ELR (cell line): ENCODE measurements at places on chromosomes 2 and 18.

GRCh38 chr2:222423632-222424275 is 589 bp upstream of the SGPP2 start:
- DNase-seq: no peak

GRCh38 chr2:102606353-102606752 is 13.0 kb upstream of the SLC9A2 start:
- DNase-seq: no peak

DNA sequence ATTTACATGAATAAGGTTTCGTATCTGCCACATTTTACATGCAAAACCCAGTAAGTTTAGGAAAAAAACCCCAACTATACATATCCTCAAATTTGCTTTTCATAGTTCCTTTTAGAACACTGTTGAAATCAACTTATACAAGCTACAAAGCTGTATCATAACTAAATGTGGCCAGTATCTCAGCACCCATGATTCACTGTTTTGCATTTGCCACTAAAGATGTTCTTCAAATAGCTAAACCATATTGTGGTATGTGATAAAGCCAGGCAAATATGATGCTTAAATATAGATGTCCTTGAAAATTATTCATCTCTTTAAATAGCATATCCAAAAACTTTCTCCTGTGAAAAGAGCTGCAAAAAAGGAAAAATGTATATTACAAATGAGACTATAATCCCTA is 29.9 kb downstream of the ROCK2 start:
- no peak for DNase-seq

GRCh38 chr2:36655453-36655852 is 41.1 kb upstream of the VIT start:
- peak; percentile 63 for DNase-seq

GRCh38 chr2:239824046-239824694 is 201.0 kb downstream of the NDUFA10 start:
- peak; percentile 15 for DNase-seq

DNA sequence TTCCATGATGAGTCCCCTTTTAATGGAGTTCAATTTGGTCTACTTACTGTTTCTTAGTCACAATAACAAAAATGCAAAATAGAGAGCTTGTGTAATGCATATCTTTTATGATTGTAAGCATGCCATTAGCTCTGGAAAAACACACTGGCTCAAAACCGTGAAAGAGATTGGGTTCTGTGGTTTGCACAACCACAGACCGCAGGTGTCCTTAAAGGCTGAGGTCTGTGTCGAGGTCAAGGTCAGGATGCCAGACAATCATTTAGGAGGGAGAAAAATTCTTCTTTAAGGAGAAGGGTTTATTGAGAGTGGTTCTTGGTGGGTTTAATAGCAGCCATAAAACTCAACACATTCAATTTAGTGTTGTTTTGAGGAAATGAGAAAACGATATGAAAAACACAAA is 487.2 kb downstream of the GALR1 start:
- no peak for DNase-seq

DNA sequence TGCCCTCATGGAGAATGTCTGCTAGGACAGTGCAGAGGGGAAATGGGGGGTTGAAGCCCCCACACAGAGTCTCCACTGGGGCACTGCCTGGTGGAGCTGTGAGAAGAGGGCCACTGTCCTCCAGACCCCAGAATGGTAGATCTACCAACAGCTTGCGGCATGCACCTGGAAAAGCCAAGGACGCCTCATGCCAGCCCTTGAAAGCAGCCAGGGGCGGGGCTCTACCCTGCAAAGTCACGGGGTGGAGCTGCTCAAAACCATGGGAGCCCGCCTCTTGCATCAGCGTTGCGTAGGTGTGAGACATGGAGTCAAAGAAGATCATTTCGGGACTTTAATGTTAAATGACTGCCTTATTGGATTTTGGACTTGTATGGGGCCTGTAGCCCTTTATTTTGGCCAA is 157.6 kb downstream of the DSEL start:
- no peak for DNase-seq

GRCh38 chr2:172586245-172586891 is 30.5 kb downstream of the PDK1 start:
- no peak for DNase-seq

DNA sequence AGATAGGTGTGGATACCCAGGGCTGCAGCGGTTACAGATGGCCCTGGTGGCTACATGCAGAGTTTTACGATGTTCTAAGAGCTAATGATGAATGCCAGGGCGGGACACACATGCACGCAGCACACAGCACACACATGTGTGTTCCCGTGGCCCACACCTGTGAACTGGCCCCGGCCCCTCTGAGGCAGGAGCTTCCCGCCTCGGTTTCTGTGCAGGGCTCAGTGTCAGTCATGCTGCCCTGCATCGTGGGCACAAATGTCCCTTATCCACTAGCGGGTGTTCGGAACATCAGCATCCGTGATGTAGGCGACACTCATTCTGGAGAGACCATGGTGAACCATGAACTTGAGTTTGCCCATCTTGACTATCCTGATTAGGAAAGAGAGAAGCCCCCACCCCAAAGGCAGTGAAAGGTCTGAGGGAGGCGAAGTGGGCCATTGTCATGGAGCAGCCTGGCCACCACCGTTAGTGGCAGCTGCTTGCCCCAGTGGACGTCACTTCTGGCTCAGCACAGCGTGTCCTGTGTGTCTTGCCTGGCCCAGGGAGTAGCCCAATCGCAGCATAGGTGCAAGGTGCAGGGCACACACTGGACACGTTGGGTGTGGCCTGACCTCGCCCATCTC is 43.8 kb downstream of the DCDC2C start:
- DNase-seq: no peak

GRCh38 chr2:223995569-223995968 is 38.3 kb downstream of the MRPL44 start:
- DNase-seq: peak; percentile 62

- DNase-seq: no peak
Measured at GRCh38 chr2:14137643-14138042, 494.9 kb upstream of the LRATD1 start.

DNA sequence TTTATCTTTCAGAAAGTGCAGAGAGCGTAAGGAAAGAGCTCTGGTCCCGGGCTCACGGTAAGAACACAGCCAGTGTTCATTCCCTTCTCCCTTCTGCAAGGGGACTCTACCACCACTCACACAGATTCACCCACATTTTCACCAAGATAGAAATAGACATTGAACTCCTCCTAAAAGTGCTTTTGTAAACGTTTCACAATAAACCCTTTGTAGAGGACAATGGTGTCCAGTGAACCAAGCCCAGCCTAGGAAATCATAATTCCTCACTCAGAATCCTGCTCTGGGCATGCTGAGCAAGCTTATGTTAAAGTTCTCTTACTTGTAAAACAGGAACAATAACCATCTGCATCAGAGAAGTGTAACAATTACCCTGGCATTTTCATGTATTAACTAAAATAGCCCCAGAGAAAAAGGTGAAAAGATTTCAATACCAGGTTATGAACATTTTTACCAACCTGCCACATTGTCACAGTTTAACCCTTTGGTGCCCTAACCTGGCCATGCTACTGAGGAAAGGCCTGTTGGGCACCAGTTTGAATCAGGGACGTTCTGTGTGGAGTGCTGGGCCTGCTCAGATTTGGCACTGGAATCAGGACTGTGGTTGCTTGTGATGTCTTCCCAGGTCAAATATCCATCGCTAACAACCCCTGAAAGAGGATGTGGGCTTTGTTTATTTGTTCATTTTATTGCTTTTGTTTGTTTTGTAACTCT is 22.5 kb upstream of the NDUFV2 start:
- no peak for DNase-seq

- DNase-seq: peak; percentile 98
Measured at GRCh38 chr2:207330912-207331311, 165.2 kb upstream of the KLF7 start.

- DNase-seq: no peak
Measured at GRCh38 chr18:13403786-13404549, 185.4 kb downstream of the LDLRAD4 start.

DNA sequence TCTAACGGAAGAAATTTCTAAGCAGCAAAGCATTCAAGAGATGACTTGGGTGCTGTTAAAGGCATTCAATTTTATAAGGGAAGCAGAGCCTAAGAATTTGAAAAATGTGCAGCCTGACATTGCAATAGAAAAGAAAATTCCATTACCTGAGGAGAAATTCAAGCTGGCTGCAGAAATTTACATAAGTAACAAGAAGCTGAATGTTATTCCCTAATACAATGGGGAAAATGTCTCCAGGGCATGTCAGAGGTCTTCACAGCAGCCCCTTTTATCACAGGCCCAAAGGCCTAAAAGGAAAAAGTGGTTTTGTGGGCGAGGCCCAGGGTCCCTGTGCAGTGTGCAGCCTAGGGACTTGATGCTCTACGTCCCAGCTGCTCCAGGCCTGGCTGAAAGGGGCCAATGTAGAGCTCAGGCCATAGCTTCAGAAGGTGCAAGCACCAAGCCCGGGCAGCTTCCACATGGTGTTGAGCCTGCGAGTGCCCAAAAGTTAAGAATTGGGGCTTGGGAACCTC is 306.7 kb downstream of the RDH14 start:
- DNase-seq: no peak

DNA sequence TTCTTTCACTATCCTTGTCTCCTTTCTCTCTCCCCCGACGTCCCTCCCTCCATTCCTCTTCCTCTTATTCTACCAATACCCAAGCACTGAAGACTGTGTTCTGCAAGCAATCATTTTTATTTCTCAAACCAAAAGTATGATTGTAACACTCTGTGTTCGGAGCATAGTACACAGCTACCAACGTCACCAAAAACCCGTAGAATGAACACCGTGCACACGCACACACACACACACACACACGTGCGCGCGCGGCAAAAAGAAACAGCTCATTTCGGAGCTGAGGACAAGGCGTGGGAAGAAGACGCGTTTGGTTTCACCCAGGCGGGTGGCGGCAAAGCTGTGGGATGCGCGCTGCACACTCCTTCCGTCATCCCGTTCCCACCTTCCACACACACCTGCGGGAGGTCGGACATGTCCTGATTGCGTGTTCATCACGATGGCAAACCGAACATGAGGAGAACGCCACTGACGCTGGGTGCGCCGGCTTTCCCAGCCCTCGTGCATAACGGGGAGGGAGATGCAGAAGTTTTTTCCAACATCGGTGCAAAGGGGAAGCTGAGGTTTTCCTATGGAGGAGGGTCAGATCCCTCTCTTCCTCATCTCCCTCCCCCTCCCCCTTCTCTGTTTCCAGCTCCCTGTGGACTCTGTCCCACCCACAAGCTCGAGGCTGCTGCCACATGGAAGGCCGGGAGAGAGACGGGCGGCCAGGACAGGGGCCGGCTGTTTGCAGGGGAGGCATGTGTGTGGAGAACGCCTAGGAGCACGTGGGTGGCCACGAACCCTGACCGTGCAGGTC is 20.4 kb downstream of the MBP start:
- no peak for DNase-seq

DNA sequence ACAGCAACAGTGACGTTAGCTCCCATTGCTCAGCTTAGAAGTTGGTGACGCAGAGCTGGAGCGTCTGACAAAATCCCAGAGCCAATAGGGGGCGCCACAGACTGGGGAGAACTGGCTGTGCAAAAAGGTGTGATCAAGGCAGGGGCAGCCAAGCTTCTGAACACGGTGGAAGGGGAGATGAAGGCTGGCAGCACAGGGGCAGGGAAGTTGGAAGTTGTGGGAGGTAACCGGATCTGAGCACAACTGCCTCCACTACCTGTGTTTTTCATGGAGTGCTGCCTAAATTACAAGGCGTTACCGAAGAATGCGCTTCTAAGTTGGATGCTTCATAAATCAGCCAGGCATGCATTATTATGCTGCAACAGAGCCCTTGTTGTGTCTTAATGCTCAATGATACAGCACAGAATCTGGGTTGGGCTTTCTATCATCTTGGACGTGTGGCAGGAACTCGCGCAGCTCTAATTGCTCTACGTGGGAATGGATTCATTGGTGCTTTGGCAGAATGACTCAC is 370.0 kb downstream of the SLC4A3 start:
- peak; percentile 40 for DNase-seq

- peak; percentile 6 for DNase-seq
Measured at GRCh38 chr2:214547931-214548330, 137.1 kb downstream of the VWC2L start.

DNA sequence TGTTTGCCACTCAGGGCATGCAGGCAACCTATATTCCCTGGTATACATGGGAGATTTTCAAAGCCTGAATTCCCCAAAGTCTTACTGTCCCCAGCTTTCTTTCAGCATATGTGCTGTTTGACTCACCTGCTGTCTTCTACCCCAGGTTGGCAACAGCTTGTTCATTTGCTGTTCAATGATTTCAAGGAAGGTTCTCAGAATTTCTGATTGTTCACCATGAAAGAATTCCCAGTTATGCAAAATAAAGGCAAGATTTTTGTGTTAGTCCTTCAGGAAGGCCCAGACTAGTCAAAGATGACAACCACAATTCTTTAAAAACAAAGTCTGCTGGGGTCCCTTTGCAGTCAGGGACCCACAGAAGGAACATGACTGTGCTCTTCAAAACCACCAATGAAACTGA is 1057.8 kb upstream of the CDH2 start:
- no peak for DNase-seq

DNA sequence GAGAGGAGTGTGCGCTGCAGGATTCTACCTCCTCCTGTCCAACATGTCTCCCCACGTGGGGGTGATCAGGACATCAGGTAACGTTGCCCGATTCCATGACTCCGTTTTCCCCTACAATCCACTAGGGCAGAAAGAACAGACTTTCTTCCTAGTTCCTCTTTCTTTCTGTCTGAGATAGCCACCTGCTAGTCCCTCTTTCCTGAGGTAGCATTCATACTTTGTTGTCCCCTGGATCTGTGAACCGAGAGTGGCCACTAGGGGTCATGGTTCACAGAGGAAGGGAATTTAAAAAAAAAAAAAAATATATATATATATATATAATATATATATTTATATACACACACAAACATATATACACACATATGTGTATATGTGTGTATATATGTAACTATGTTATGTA is 210.0 kb upstream of the ZNF521 start:
- peak; percentile 49 for DNase-seq

- peak; percentile 64 for DNase-seq
Measured at GRCh38 chr2:191539068-191539467, 138.9 kb upstream of the NABP1 start.

GRCh38 chr18:41464278-41464677 is 490.8 kb upstream of the PIK3C3 start:
- no peak for DNase-seq

DNA sequence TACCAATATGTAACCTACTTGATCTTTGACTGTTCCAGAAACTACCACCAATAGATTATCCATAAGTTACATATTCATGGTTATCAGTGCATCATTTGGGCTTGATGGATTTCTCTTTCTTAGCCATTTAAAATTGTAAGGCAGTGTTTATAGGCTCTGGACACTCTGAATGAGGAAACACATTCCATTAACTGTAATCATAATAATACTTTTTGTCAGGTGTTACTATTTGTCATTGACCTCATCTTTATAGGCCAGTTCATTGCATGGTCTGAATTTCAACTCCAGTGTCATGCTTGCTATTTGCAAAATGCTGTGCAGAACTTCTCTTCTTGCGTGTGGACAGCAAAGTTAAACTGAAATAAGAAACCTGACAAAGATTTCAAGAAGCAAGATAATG is 1340.2 kb upstream of the ZEB2 start:
- DNase-seq: no peak

- DNase-seq: peak; percentile 54
Measured at GRCh38 chr2:117958186-117958585, 55.7 kb downstream of the CCDC93 start.

GRCh38 chr2:120898961-120899750 is 163.5 kb downstream of the GLI2 start:
- no peak for DNase-seq
